Activated CD4-positive, alpha-beta memory T cell treated with anti-CD3 and anti-CD28 coated beads for 36 hours (primary cell): ENCODE measurements at places on chromosomes 11 and 22. TPM values are rescaled to one million over a fixed set of nuclear protein-coding genes. Genes with fewer than 3 reads are reported as not detected.

The PRSS23 gene
- total RNA-seq = 2.3 TPM

The OR10D3 gene
- not detected for total RNA-seq

The C22orf42 gene
- not detected for total RNA-seq

The SLC29A2 gene
- 10.3 TPM for total RNA-seq

The OR8G1 gene
- total RNA-seq = not detected

The EMID1 gene
- total RNA-seq = not detected

The C11orf21 gene
- total RNA-seq = 8.2 TPM
